H7 (cell line): ENCODE measurements at places on chromosomes 4 and X.

- DNase-seq, result no peak
Observed at GRCh38 chrX:69543572-69543971, 39.4 kb downstream of the NALF2 start.

DNA sequence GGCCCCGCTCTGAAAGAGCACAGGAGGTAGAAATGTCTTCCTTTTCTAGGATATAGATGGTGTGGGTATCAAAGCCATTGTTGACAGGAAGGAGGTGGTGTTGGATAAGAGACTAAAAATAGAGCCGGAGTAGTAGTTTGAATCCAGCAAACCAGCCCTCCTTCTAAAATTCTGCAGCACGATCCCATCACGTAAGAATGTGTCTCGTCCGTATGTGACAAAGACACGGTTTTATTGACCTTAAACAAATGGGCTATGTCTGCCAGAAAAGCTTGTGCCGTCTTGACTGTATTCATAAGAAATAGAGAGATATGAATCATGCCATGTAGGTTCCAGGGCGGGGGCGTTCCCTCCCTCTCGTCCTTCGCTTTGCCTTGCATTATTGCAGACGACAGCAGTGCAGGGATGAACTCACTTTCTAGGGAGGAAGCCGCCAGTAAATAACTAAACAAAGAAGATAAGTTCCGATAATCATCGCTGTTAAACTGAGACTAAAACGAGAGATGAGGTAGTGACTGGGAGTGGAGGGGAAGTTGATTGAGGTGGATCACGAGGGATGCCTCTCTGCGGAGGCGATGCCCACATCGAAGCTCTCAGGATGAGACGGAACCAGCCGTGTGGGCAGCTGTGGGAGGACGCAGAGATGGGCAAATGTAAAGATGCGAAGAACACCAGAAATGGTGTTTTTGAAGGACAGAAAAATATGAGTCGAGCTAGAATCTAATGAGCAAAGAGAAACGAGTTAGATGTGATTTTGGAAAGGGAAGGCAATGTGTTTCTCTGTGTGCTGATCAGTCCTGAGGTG is 3.4 kb downstream of the TENM3 start:
- no peak for DNase-seq

- DNase-seq, result no peak
Observed at GRCh38 chr4:58163156-58163555, 1053.0 kb upstream of the IGFBP7 start.

- DNase-seq, result no peak
Observed at GRCh38 chr4:73730292-73730691, 10.1 kb upstream of the CXCL8 start.

GRCh38 chrX:40845331-40845911 is 110.1 kb upstream of the MED14 start:
- DNase-seq, result peak; percentile 56

- DNase-seq, result no peak
Observed at GRCh38 chr4:118967393-118967792, 78.7 kb downstream of the SYNPO2 start.

- DNase-seq, result no peak
Observed at GRCh38 chrX:15293451-15293850, 22.0 kb downstream of the ASB11 start.

GRCh38 chr4:178063568-178063967 is 621.3 kb upstream of the AGA start:
- DNase-seq, result no peak

DNA sequence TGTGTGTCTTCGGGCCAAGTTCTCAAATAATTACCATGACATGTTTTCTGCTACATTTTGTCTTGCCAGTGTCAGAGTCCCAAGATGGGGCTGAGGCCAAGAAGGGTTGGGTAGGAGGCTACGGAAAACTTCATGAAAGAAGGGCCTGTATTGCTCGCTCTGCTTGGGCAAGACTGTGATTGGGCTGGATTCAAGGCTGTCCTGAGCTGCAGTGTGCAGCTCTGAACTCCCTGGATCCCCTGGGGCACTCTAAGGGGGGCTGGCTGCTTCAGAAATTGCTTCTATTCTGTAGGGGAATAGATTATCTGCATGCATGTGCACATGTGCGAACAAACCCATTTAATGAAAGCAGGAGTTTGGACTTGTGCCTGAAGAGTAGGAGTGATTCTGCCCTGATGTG is 13.6 kb downstream of the TSPAN6 start:
- no peak for DNase-seq
